ENCODE measurements at places on chromosomes 12 and 14.

DNA sequence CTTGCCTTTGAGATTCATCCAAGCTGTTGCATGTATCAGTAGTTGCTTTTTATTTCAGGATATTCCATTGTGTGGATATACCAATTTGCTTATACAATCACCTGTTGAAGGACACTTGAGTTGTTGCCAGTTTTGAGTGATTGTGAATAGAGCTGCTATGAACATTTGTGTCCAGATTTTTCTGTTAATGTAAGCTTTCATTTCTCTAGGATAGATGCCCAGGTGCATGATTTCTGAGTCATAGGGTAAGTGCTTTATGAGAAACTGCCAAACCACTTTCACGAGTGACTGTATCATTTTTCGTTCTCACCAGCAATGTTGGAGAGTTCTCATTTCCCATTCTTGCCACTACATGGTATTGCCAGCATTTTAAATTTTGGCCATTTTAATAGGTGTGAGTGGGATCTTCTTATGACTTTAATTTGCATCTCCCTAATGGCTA is 434.6 kb upstream of the RGS6 start:
- no peak for DNase-seq

DNA sequence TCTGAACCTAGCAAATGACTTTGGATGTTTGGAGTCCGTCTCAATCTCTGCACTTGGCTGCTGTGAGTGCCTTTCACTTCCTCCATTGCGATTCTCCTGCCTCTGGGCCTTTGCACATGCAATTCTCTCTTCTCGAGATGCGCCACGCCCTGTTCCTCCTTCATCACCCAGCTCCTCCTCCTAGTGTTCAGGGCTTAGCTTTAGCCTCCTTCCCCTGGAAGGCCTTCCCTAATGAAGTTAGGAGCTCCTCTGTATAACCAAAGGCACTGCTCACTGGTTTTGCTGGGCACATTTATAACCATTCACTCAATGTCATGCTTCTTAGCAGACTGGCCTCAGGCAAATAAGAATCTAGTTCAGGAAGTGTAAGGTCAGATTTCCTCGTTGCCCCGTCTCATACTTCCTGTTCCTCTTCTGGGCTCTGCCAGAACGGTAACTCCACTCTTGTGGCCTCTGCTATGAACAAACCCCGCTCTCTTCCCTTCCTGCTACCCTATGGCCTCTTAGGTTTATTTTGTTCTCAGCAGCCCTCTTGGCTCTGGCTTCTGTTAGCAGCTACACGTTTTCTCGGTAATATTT is 171.4 kb downstream of the CRADD start:
- DNase-seq = no peak

DNA sequence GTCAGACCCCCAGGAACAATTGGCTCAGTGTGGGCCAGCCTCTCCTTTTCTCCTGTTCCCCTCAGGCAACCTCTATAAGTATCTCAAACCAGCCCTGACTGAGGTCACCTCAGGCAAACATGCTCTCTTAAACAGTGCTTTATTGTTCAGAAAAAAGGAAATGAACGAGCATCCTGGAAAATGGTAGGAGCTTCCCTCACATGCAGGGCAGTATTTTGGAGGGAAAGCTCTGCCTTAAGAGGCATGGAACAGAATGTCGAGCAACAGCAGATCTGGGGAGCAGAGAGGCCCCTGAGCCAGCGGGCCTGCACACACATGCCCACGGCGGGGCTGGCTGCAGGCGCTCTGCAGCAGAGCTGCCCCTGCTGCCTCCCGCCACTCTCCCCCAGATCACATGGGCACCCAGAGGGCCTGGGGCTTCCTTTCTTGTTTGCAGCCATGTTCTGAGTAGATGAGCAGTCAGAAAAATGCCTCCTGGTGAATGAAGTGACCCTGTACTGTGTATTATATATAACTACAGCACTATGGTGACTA is 42.0 kb downstream of the MOK start:
- peak; percentile 27 for DNase-seq

- DNase-seq = no peak
Observed at GRCh38 chr14:68908803-68909202, 70.3 kb downstream of the ACTN1 start.

DNA sequence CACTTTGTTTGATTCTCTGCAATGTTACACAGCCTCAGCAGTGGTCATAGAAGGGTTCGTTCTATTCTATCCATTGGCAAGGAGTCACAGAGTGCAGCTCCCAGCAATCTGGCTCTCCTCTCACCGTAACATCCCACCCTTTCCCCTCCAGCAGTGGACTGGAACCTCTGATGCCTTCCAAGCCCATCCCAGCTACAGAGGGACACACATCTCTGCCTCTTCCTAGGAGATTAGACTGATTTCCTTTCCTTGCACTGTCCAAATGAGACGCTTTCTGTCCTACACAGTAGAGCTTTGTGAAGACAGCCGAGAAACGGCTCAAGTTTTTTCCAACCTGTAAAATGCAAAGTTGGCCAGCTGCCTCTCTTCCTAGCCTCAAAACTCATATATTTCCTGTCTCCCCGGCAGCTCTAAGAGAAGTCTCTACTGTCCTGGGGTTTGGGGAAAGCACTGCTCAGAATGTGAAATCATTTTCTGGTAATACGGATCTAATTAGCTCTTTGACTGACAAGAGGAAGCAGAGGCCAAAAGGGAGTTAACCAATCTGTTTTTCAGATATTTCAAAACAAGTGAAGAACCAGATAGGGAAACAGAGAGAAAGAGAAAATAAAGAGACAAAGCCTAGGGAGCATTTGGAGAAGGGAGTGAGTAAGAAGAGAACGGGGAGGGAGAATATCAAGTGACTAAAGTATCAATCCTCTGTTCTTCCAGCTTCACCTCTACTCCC is 516 bp downstream of the NINJ2 start:
- no peak for DNase-seq

DNA sequence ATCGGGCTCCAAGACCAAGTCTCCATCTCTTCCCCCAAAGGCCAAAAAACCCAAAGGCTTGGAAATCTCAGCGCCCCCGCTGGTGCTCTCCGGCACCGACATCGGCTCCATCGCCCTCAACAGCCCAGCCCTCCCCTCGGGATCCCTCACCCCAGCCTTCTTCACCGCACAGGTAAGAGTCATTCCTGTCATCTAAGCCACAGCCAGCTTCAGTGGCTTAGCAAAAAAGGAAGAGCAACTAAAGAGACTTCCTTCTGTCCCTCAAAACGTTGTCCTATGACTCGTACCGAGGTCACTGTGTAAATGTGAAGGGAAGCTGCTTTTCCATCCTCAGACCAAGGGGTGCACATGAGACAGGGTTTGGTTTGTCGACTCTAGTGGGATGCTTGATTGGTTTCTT is 53.4 kb downstream of the ELK3 start:
- DNase-seq = no peak

- DNase-seq = no peak
Observed at GRCh38 chr12:7212678-7213077, 23.2 kb downstream of the PEX5 start.

DNA sequence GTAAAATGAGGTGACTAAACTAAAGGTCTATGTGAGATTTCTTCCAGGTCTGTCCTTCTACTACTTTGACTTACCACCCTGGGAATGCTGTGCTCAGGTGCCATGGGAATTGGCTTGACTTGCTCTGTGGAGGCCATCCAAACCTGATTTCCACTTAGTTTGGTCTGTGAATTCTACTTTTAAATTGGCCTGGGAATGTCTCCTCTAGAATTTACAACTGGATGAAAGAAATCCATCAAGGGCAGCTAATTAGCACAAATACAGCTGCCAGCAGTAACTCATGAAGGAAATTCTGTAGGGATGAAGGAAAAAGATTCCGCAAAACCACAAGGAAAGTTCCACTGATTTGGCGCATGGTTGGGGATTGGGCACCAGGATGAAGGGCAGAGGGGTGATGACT is 31.7 kb upstream of the FRMD6 start:
- DNase-seq = no peak

GRCh38 chr12:80178846-80179245 is 79.5 kb downstream of the OTOGL start:
- no peak for DNase-seq

DNA sequence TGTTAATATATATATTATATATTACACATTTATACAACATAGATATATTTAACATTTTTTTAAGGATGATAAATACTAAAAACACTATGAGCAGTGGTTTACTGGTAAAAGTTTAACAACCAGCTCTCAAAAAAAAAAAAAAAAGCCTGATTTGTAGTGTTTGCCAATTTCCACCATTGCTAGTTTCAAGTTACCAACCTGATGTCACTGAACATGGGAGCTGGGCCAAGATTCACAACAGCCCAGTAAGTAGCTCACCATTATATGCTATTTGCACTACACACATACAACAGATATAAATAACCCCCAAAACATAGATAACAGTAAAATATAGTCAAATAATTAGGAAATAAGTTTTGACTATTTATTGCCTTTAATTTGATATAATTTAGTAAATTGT is 28.9 kb upstream of the TMX1 start:
- DNase-seq = peak; percentile 28

GRCh38 chr14:44963775-44964380 is 1.9 kb downstream of the TOGARAM1 start:
- no peak for DNase-seq

- no peak for DNase-seq
Observed at GRCh38 chr14:54147758-54148157, 191.1 kb upstream of the BMP4 start.

- peak; percentile 94 for DNase-seq
Observed at GRCh38 chr14:22536853-22537338, 52.1 kb downstream of the DAD1 start.

GRCh38 chr14:39998114-39998513 is 565.9 kb upstream of the FBXO33 start:
- no peak for DNase-seq

DNA sequence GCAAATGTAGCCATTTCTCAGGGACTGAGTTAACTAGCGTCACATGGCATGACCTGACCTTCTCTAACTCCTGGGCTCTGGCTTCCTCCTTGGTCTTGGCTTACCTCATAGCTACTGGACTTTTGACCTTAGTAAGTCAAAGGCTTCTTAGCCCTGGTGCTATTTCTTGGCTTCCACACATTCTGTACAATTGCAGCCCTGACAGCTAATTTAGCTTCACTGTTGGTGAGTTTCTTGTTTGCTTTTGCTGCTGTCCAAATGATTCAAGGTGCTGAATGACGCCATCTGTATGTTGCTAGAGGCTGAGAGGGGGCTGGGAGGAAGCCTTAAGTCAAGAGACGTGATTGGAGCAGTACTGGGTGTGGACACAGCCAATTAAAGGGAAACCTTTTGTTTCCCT is 202.7 kb downstream of the PRKD1 start:
- DNase-seq = peak; percentile 26

GRCh38 chr12:113340061-113340460 is 5.2 kb upstream of the SLC8B1 start:
- DNase-seq = no peak

DNA sequence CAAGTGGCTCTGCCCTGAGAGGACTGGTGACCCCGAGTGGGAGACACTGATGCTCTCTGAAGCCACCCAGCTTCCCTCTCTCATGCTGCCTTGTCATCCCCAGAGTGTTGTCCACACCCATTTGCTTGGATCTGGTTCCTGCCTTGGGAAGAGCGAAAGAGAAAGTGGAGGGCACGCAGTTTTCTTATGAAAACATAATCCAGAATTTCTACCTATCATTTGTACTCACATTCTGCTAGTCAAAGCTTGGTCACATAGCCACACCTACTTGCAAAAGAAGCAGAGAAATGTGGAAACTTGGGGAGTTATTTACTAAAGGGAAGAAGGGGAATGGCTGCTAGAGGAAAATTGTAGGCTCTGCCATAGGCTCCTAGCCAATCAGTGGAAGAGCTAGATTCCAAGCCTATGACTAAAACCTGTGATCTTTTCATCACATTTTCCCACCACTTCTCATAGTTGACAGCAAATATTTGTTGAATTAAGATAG is 326.3 kb downstream of the ZFP36L1 start:
- DNase-seq = peak; percentile 98

DNA sequence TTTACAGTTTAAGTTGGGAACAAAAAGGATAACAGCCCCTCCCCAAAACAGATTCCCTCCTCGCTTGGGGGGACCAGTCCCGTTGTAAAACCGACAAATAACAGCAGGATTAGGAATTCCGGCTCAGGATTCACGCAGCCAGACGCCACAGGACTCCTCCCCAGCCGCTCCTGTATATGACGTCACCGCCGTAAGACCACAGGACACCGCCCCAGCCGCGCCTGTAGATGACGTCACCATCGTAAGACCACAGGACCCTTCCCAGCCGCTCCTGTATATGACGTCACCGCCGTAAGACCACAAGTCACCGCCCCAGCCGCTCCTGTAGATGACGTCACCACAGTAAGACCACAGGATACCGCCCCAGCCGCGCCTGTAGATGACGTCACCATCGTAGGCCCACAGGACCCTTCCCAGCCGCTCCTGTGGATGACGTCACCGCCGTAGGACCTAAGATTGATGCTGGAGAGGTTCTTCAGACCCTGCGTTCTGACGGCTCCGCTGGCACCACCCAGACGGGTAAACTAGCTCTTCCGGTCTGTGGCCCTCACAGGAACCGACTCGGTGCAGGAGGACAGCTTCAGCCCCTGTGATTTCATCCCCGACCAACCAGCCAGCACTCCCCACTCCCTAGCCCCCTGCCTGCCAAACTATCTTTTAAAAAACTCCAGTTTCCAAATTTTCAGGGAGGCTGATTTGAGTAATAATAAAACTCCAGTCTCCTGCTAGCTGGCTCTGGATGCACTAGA is 43.9 kb upstream of the FBRSL1 start:
- DNase-seq = no peak

DNA sequence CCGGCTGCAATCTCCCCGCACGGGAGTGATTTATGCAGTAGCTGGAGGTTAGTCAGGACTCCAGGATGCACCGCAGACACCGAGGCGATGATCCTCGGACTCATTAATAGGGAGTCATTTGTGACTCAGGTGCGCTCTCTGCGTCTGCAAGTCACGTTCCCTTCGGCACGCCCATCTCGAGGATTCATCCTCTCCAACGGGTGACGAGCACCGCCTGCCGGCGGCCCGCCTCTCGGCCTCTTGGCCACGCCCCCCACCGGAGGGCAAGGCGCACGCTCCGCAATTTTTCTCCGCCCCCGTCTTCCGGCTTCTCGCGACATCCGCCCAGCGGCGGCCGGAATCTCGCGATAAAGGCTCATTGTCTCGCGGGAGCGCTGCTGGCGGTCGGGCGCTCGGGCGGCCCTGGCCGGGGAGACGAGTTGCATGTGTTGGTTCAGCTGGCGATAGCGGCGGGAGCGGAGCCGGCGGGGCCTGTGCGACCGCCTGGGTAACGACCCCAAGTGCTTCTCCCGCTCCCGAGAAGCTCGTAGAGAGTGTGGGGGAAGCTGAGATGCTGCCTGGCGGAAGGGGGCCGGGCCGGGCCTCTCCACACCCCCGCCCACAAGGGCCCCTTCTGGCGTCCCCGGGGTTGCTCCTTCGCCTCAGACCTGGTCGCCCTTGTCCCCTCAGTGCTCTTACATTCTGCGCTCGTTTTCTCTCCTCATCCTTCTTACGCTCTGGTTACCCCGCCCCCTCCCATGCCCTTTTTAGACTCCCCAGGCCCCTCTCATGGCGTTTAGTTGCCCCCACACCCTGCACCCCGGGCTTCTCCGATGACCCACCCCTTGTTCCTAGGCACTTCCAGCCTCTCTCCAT is at the start of gene DENR:
TSS of gene DENR (plus strand) at position 361 of the 855 bp plus-strand sequence. CDS start 878 bp downstream, outside the sequence.
- DNase-seq = peak; percentile 65

- DNase-seq = no peak
Observed at GRCh38 chr12:69130064-69130463, 109.3 kb upstream of the CPSF6 start.

Data from retinal pigment epithelial cell (primary cell).